Epithelial cell of prostate (primary cell): ENCODE measurements at places on chromosomes 4 and X.

DNA sequence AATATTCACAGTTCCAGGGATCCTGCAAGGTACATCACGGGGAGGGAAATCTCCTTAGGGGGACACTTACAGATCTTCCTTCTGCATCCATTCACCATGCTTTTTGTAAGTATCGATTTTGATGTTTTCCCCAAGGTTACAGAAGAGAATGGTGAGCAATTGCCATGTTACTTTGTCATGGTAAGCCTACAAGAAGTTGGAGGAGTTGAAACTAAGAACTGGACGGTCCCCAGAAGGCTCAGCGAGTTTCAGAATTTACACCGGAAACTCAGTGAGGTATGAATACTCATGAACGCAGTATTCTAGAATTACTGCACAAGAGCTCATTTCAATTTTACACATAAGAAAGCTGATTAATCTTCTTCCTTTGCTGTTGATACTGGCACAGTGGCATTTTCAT lies 53.9 kb downstream of the LRP2BP start:
- DNase-seq = no peak

DNA sequence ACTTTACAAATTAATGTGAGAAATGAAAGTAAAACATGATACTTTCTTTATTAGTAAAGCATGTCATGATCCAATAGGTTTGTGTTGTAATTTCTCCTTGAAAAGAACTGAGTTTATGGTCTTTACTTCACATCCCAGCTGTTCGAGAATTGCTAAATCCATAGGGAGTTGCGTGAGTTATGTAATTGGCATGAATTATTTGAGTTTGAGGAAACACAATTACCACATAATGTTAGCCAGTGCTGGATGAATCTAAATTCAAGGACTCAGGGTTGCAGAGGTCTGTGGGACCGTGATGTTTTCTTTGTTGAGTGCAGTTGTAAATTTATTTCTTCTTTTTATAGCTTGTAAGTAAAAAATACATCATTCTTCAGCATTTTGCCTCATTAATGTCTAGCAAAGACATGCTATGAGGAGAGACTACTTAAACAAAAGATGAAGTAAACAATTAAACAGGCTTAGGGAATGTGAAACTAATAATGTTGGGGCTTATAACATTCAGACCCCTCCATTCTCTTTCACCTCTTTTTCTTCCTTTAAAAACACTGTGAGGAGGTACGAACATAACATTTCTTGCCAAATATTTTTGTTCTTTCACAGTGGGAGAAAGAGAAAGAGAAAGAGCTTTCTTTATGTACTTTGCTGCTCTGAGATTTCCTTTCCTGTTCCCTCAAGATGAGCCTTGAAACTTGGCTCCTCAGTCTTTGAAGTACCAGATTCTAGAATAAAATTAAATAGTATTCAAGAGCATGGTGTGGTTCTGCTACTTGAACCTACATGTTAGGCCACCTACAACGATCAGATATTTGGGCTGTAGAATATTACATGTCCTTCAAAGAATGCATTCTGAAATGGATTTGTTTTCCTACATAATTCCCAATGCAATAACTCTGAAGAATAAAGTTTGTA lies 159.6 kb upstream of the ANK2 start:
- DNase-seq = no peak

- DNase-seq = no peak
Measured at GRCh38 chrX:39966176-39966575, 131.6 kb downstream of the BCOR start.

DNA sequence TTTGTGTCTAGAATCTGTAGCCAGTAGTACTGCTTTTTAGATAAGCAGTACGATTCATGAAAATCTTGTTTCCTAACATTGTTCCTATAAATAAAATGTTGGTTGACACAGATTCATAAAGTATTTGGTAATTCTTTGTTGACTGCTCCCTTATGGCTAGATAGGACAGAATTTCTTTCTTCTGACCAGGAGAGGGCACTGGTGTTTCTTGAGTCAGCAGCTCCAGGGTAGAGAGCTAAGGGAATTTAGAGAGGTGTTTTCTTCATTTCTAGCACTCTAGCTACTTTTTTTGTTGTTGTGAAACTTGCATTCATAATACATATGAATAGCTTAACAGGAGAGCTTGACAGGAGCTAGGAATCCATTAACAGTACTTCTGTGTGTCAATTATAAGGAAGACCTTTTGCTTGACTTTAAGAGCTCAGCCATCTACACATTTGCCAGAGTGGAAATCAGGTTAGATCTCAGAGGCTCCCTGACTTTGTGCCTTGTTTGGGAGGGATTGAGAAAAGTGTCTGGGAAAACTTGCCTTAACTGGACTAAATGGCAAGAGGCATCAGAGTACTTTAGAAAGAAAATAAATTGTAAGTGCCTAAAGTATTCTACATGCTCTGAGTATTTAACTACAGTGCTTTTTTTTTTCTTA lies 756.1 kb downstream of the SH3BGRL start:
- no peak for DNase-seq

DNA sequence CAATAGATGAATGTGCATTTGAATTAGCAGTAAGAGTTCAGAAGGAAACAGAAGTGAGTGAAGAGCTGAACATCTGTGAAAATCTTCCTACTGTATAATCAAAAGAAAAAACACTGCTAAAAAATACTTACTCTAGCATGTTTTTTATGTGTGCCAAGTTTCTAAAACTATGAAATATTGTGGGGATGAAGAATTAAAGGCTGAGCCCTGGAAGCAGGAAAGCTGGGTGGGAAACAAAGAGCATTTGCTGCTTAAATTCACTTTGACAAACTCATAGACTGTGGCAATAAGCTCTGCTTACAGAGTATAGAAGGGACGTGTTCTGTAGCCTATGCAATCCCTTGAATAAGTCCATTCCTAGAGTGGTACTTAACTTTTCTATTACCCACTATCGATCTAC lies 261.7 kb downstream of the ANKRD50 start:
- no peak for DNase-seq

DNA sequence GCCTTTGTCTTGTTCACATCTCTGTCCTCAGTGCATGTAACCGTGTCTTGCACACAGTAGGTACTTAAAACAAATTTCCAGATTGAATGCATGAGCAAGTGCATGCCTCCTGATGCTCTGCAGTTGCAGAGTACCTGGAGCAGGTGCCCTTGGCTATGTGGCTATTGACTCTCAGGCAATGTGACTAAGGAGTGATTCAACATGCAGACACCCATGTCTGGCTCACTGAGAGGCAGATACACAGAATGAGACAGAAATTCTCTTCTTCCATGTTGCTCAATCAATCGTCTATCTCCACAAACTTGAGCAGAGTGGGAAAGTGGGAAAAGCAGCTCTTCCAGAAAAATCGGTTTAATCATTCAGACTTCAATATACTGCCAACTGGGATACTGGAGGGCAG lies 111.0 kb downstream of the CHRDL1 start:
- no peak for DNase-seq

- DNase-seq = no peak
Measured at GRCh38 chrX:139026811-139027210, 315.3 kb upstream of the FGF13 start.

DNA sequence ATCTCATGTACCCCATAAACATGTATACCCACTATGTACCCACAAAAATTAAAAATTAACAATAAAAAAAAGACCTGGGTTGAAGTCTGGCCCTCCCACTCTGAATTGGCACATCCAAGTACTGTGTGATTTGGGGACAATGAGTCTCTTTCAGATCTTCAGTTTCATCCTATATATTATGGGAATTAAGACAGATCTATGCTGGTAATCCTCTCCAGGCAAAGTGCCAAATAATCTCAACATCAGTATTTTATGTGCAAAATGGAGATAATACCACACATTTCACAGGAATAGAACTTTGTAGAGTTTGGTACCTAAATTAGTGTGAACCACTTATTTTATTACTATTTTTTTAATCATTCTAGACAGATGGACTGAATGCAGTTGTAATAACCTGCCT lies 11.0 kb upstream of the SCD5 start:
- DNase-seq = no peak

DNA sequence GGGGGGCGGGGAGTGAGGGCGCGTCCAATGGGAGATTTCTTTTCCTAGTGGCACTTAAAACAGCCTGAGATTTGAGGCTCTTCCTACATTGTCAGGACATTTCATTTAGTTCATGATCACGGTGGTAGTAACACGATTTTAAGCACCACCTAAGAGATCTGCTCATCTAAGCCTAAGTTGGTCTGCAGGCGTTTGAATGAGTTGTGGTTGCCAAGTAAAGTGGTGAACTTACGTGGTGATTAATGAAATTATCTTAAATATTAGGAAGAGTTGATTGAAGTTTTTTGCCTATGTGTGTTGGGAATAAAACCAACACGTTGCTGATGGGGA lies 1.1 kb downstream of the HTT start:
- no peak for DNase-seq
